ENCODE measurements at places on chromosomes 4 and X.

- DNase-seq = no peak
Observed at GRCh38 chrX:154072192-154072591, 25.3 kb downstream of the MECP2 start.

DNA sequence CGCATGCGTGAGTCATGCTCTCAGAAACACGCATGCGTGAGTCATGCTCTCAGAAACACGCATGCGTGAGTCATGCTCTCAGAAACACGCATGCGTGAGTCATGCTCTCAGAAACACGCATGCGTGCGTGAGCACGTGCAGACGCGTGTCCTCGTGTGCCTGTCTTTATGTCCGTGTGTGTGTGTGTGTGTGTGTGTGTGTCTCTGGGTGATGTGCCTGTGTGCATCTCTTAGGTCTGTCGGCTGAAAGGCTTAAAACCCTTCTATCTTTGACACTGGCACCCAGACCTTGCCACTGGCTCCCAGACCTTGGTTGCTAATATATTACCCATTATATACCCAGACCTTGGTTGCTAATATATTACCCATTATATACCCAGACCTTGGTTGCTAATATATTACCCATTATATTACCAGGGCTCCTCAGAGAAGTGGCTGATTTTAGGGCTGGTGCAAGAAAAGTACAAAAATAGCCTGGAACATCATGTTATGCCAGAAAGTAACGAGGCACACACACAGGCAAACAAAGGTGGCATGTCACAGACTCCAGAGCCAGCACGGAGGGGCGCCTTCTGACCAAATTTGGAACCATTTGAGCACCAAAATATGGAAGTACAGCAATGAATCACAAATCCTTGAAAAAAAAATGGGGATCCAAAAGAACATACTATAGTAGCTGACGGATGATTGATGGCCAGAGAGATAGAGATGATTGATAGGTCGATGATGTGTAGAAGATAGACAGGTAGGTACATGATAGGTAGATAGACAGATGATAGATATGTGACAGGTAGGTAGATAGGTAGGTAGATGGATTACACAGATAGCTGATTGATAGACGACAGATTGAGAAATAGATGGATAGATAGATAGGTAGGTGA is 19.2 kb upstream of the ADRA2C start:
- DNase-seq = no peak

- DNase-seq = no peak
Observed at GRCh38 chr4:78638337-78639172, 87.0 kb downstream of the ANXA3 start.

- DNase-seq = no peak
Observed at GRCh38 chr4:74111306-74111975, 12.4 kb upstream of the CXCL2 start.

- no peak for DNase-seq
Observed at GRCh38 chr4:48970471-48970921, 15.6 kb upstream of the CWH43 start.

DNA sequence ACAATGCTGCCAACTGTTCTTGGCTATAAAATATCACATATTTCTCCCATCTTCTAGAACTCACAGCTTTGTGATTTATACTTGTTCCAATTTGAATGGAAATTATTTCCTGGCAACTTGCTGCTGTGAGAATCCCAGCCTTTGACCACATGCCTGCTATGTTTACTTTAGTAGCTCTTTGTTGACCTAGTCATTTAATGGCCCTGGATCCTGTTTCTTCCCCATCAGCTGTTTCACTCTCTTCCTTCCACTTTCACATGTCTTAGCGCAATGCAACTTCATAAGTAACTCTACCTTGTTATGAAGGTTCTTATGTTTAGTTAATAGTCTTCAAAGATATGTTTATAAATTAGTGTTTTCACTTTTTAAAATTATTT is 1973.6 kb upstream of the AGA start:
- no peak for DNase-seq

DNA sequence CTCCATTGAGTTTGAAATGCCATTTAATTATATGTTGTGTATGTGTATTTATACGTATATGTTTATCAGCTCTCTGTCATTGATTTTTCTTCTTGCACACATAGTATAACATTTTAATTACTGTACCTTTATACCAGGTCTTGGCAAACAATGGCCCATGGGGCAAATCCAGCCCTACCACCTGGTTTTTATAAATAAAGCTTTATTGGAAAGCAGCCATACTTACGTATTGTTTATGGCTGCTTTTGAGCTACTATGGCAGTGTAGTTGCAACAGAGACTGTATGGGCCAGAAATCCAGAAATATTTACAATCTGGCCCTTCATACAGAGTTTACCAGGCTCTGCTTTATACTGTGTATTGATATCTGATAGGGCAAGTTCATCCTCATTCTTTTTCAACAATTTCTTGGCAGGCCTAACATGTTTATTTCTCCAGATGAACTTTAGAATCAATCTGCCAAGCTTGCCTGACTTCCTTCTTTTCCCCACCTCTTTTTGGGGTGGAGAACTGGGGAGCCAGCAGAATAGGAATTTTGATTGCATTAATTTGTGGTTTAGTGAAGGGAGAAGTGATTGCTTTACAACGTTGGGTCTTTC is 15.8 kb downstream of the DCUN1D4 start:
- no peak for DNase-seq

- no peak for DNase-seq
Observed at GRCh38 chr4:25457053-25457715, 80.1 kb downstream of the ANAPC4 start.

GRCh38 chrX:135095715-135096114 is 24.6 kb downstream of the ETDB start:
- DNase-seq = no peak

- no peak for DNase-seq
Observed at GRCh38 chr4:62822306-62822705, 1586.9 kb downstream of the TECRL start.

- no peak for DNase-seq
Observed at GRCh38 chr4:948936-949300, 16.7 kb downstream of the TMEM175 start.

DNA sequence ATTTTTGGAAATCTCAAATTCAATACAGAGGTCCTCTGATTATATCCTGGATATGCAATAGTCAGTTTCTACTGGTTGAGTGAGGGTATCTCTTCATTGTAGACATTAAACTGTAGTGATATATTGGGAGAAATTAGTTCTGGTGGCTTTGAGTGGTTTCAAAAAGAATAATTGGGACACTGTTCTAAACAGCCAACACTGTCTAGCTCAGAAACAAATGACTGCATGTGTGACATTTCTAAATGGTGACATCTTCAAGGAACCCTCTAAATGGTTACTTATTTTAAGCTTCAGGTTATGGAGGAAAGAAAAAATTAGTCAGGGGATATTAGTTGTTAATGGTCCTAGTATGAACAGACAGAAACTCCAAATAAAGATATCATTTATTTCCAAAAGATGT is 186.2 kb downstream of the LARP7 start:
- DNase-seq = no peak

GRCh38 chrX:31464306-31464915 is 392.6 kb upstream of the FTHL17 start:
- no peak for DNase-seq

DNA sequence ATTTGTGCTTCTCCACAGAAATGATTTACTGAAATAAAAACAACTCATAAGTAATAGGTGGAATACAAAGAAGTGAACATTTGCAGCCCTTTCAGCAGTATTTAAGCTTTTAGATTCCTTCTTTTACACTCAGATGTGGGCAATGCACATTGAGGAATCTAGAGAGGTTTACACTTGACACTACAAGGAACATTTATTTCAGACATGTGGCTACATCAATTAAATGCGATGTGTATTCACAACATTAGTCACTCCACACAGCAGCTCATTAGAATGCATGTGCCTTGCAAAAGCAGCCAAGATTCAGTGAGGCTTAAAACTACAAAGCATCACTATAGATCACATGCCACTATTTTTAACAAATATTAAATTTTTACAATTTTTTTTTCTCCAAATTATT is 480.7 kb downstream of the INPP4B start:
- DNase-seq = no peak

DNA sequence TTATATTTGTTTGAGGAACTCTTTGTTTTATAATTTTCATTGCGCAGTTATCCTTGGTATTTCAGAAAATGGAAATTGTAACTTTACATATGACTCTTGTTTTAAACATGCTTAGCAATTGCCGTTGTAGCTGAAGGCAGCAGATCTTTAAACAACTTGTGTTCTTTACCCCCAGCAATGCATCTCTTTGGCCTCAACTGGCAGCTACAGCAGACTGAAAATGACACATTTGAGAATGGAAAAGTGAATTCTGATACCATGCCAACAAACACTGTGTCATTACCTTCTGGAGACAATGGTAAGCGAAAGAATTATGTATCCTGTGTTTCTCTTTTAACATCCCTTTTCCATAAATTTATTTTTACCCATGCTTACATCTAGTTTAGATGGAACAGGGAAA is 263.6 kb downstream of the DCTD start:
- no peak for DNase-seq

GRCh38 chr4:99361268-99361898 is 8.8 kb upstream of the ADH1C start:
- no peak for DNase-seq

DNA sequence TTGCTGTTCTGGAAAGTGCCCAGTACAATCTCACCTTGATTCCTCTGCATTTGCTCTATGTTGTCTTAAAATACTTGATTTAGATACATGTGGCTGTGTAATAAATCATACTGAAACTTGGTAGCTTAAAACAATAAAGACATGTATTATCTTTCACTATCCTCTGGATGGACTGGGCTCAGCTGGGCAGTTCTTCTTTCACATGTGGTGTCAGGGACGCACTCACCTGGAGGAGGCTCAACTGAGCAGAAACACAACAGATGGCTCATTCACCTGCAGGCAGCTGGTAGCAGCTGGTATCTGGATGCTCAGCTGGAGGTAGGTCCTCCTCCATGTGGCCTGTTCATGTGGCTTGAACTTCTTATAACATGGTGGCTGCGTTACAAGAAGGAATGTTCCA is 563.8 kb upstream of the FRG1 start:
- no peak for DNase-seq

- no peak for DNase-seq
Observed at GRCh38 chr4:147104768-147105167, 159.1 kb upstream of the TTC29 start.

- no peak for DNase-seq
Observed at GRCh38 chrX:39766855-39767254, 330.9 kb downstream of the BCOR start.

- DNase-seq = no peak
Observed at GRCh38 chr4:112312610-112313239, 15.6 kb downstream of the ALPK1 start.

- no peak for DNase-seq
Observed at GRCh38 chrX:21870494-21870893, 14.7 kb downstream of the YY2 start.

- no peak for DNase-seq
Observed at GRCh38 chrX:133574716-133575115, 159.4 kb upstream of the GPC4 start.

DNA sequence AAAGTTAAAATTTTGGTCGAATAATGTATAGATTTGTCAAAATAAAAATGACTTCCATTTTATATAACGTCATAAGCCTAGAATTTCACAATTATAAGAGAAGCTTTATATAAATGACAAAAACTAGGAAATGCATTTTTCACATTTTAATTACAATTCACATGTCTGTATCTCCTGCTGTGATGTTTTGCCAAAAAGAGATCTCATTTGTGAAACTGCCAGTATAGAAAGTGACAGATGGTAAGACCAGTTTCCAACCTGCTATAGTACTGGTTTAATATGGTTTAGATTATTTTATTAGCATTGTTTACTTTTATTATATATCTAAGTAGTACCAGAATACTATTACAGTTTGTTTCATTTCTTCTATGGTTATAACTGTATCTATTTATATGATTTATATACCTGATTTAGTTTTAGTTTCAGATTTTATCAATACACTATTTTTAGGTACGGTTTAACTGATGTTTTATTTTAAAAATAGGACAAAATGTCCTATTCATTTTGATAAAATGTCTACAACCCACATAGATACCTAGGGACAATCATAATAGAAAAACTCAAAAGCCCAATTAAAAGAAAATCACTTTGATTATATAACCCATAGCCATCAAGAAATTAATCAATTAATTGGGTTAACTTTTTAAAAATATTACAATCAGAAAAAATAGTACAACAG is 5.4 kb upstream of the CCSER1 start:
- DNase-seq = no peak

DNA sequence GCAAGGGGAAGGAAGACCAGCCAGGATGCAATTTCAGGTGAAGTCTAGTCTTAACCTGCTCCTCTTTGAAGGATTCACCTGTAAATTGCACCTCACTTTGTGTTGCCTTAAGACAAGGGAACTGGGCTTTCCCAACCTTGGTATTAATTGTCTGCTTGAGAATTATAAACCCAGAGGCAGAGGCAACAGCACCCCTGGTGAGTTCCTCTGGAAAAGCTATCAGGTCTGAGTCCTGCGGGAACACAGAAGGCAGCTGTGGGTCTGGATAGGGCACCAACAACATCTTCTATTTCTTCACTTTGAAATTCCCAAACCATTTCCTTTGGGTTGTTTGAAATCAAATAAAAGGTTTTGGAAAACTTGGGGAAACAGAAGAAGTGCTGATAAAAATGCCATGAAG is 109.2 kb upstream of the NPY2R start:
- DNase-seq = no peak
